Spleen (tissue), 13 donors: ENCODE measurements at places on chromosomes 3 and 15. TPM values are rescaled to one million over a fixed set of nuclear protein-coding genes. Genes with fewer than 3 reads are reported as not detected.
A peak's percentile ranks its signal among the peaks of the same experiment; 100 is the strongest.

- DNase-seq, result no peak
These were observed 20.0 kb downstream of the BOC start for GRCh38 chr3:113231391-113231790.

- DNase-seq, result no peak
These were observed 35.3 kb downstream of the GNB5 start for GRCh38 chr15:52155878-52156277.

- DNase-seq, result no peak
These were observed 56.5 kb upstream of the MYO5C start for GRCh38 chr15:52352086-52352485.

GRCh38 chr15:98813951-98814350, 165.6 kb downstream of the IGF1R start:
- DNase-seq, result no peak

DNA sequence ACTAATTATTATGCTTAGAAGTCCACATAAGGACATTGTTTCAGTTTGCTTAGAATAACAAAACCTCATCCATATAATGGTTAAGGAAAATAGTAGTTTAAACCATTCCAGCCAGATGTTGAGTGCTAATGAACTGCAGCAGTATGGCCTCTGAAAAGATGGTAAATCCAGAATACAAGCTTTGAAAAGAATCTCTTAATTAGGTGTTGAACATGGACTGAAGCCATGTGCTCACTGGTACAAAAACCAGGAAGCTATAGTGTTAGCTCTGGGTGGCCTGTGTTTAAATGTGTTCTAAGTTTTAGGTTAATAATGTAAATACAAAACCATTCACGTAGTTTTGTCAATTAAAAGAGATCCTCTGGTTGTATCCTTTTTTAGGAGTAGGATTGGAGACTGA, 78.2 kb downstream of the GALK2 start:
- DNase-seq, result no peak

GRCh38 chr15:62503451-62503850, 338.4 kb upstream of the C2CD4B start:
- DNase-seq, result no peak

DNA sequence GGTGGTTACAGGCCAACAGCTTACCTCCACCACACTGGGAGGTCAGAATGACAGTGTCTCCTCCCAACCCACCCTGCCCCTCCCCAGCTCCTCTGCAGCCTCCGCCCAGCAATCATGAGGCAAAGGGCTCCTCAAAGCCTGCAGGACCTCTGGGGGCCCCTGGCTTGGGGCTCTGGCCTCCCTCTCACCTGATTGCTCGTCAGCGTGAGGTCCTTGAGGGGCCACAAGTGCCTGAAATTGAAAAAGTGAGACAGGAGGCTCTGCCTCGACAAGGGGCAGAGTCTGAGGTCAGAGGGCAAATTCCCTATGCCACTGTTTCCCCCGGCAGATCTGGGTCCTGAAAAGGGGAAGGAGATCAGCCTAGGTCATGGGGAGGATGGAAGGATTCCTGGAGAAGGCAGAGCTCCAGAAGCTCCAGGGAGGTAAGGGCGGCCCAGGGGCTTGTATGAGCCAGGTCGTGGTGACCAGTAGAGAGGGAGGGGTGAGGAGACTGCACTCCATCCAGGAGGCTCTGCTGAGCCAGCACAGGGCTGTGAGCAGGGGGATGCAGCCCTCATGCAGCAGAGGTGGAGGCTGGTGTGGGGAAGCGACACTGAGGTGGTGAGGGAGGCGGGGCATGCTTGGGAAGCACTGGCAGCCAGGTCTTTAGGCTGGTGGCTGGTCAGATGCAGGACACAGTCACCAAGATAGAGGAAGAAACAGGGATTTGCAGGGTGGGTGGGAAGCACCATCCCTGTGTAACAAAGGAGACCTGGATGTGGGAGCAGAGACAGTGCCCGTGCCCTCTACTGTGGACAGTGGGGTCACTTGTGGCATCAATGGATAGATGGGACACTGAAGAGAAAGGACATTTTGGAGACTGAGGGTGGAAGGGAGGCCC, 20.1 kb downstream of the ALS2CL start:
- peak; percentile 35 for DNase-seq

GRCh38 chr3:163462446-163462845, 1615.8 kb downstream of the SI start:
- DNase-seq, result no peak

- DNase-seq, result no peak
These were observed 138.4 kb downstream of the PLCL2 start for GRCh38 chr3:17023006-17023664.

DNA sequence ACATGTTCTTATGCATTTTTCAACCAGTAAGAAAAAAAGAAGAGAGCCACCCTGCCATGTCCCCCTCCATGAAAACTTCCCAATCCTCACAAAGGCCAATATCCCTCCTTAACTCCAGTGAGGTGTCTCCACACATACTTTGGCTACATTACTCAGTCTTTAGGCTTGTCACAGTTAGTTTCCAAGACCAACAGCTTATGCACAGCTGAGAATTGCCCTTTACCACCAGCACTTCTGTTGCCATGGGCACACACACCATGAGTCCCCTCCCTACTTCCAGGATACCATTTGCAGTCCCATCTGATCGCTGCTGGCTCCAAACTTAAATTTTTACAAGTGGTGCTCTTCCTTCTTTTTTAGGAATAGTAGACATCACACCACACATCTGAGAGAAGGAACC, 150.3 kb upstream of the STRIT1 start:
- no peak for DNase-seq

- DNase-seq, result no peak
These were observed 6.3 kb upstream of the PKM start for GRCh38 chr15:72237029-72237852.

DNA sequence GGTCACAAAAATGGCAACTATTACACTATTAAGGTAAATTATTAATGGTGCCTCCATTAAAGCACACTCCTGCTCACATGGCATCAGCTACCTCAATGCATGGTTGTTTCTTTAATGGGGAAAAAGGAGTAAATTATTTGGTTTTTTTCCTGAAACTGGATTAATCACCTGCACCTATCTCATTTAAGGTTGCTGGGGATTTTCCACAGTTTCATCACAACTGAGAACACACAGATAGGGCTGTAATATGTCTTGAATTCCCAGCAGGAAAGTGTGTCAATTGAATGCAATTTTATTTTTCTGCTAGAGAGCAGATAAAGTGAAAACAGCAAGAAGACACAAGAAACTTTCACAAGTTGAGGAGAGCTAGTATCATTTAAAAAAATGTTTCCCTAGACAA, 36.4 kb downstream of the RFTN1 start:
- DNase-seq, result no peak

DNA sequence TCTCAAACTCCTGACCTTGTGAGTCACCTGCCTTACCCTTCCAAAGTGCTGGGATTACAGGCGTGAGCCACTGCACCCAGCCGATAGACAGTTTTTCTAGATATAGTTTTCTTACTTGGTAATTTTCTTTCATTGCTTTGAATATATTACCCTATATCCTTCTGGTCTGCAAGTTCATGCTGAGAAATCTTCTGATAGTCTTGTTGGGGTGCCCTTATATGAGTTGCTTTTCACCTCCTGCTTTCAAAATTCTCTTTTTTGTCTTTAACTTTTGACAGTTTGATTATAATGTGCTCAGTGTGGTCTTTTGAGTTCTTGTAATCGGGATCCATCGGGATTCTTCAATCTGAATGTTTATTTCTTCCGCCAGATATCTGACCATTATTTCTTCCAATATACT, 217.3 kb downstream of the GREM1 start:
- no peak for DNase-seq

- DNase-seq, result no peak
These were observed 381.2 kb upstream of the ATP11B start for GRCh38 chr3:182412066-182412465.

DNA sequence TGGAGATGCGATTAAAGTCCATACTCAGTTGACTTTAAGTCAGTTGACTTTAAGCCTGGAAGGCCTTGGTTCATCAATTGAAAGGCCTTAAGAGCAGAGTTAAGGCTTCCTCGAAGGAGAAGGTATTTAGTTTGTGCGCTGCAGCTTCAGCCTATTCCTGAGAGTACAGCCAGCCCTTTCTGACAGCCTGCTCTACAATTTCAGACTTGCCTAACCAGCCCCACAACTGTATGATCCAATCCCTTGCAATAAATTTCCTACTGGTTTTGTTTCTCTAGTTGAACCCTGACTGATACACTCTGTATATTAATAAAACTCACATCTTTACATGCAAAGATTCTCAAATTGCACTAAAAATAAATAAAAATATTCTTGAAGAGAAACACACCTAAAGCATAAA, 66.1 kb upstream of the RORA start:
- DNase-seq, result no peak

- DNase-seq, result peak; percentile 98
These were observed 19.2 kb downstream of the ATRIP start for GRCh38 chr3:48465531-48466378.

GRCh38 chr15:94177112-94177511, 54.2 kb upstream of the MCTP2 start:
- DNase-seq, result no peak

GRCh38 chr3:66582721-66583423, 82.0 kb upstream of the LRIG1 start:
- peak; percentile 83 for DNase-seq

DNA sequence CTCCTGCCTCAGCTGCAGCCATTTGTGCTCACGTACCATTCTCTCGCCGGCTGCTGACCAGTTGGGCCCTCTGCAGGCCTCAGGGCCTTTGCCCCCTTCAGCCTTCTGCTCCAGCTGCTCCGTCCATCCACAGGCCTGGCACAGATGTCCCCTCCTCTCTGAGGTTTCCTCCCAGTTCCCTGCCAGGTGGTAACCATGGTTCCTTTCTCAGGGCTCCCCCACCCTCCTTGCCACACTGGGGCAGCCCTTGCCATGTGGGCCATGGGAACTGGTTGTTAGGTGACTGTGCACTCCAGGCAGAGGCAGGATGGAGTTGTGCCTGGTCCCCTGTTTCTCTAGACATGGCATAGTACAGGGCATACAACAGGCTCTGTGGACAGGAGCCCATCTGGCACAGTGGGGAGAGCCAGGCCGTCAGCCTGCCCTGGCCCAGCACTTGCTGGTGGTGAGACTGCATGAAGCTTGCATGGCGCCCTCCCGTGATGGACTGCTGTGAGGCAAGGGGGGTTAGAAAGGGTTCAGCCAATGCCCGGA, 148.9 kb downstream of the DNAJB8 start:
- DNase-seq, result no peak

DNA sequence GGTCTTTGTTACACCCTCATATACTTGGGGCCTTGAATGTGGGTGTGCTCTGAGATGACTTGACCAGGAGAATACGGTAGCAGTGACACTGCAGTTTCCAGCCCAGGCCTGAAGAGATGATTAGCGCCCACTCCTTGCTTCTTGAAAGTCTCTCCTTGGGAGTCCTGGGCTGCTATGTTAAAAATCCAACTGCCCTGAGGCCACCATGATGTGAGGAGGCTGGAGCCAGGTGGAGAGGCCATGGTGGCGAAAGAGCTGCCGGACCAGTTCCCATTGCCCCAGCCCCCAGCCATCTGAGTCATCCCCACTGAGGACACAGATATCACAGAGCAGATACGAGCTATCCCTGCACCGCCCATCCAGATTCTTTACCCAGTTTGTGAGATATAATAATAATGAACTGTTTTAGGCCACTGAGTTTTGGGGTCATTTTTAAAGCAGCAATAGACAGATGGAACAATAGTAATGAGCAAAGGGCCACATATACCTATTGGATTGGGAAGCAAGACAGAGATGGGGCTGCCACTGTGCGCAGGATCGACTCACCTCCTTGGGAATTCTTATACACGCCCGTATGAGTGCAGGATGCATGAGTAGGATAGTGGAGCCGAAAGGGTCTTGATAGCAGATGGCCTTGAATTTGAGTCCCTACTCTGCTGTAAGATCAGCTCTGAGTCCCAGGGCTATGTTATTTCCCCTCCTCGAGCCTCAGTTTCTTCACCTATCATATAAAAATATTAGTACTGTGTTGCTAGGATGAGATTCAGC, 12.1 kb upstream of the GATA2 start:
- DNase-seq, result no peak

DNA sequence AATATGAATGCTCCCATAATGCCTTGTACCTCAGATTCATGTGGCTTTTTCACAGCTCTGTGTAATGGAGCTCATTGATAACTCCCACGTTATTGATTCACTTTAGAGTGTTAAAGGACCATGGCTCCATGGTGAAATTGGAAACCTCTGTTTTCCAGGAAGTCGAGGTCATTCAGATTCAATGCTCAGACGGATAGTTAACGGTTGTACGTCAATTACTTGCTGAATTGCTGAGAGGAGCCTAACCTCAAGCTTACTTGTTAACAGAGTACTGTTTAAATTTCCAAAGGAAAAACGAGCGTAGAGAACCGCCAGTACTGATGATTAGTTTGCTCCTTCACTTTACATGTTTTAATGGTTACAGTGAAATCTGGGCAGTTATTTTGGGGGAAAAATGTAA, 11.1 kb downstream of the ABHD17C start:
- no peak for DNase-seq

DNA sequence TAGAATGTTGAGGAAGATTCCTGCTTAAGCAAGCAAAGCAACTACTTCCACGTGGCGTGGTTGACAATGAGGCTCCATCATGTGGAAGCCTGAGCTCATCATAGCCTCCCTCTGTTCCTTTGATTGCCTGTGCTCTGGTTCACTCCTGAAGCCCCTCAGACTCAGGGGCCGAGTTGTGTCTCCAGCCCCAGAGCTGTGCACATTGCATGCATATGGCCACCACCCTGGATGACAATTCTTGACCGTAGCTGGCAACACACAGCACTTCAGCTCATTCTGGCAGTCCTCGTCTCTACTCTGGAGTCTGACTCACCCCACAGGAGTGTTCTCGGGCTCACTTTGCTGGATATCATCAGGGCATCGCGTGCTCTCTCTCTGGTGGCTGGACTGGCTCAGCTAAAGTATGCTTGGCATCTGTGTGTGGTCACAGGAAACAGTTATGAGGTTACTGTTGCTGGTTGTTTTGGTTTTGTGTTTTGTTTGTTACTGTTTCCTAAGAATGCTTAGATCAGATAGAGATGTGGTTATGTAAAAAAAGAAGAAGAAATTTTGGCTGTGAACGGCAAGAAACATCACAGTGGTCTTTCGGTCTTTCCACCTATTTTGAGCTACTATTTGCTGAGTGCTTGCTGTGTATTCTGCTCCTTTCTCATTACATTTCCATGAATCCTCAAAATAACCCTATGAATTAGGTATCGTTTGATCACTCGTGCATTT, 41.6 kb upstream of the MRPS22 start:
- peak; percentile 36 for DNase-seq

DNA sequence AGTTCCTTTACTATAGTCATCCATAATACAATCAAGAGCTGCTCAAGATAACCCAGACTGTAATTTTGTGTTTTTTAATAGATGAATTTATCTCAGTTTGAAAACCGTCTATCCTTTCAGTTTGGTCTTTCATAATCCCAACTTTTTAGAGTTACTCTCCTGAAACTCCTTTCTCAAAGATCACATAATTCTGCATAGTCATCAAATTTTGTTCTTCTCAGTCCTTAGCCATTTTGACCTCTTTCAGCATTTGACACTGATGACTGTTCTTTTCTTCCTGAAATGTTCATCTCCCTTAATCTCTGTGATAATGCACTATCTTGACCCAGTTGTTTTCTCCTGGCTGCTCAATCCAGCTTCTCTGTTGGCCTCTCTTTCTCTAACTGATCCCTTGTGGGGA, 47.5 kb upstream of the RAD51 start:
- no peak for DNase-seq

- DNase-seq, result no peak
These were observed 262.4 kb downstream of the NLGN1 start for GRCh38 chr3:173659972-173660371.

The COLQ gene
- total RNA-seq, result 8.0 TPM

The EID1 gene
- total RNA-seq, result 74.4 TPM

The WNT7A gene
- 6.3 TPM for total RNA-seq

The BTLA gene
- 18.0 TPM for total RNA-seq

The TIMP4 gene
- 10.8 TPM for total RNA-seq

The CLSTN2 gene
- total RNA-seq, result 0.14 TPM

The PCLAF gene
- 7.3 TPM for total RNA-seq

The HGD gene
- 0.95 TPM for total RNA-seq
